ENCODE measurements at places on chromosomes 5 and 9. TPM values are rescaled to one million over a fixed set of nuclear protein-coding genes. Genes with fewer than 3 reads are reported as not detected.

The C9orf153 gene
- total RNA-seq, result 0.09 TPM

The NR5A1 gene
- total RNA-seq, result not detected

The NINJ1 gene
- total RNA-seq, result 30.6 TPM

The ARHGEF28 gene
- total RNA-seq, result 106 TPM

The DNM1 gene
- total RNA-seq, result 2.9 TPM

The ALDH1B1 gene
- total RNA-seq, result 17.8 TPM

The VCP gene
- total RNA-seq, result 770 TPM

The TUSC1 gene
- total RNA-seq, result 7.0 TPM

The ADCY2 gene
- not detected for total RNA-seq

The TMEM8B gene
- 0.09 TPM for total RNA-seq

The MED22 gene
- 13.2 TPM for total RNA-seq

The ABO gene
- total RNA-seq, result not detected

The ARL14EPL gene
- not detected for total RNA-seq

The NEUROG1 gene
- not detected for total RNA-seq

The IRX2 gene
- not detected for total RNA-seq

The DHX29 gene
- total RNA-seq, result 30.7 TPM

The PTPDC1 gene
- total RNA-seq, result 6.1 TPM

The CDK7 gene
- 60.7 TPM for total RNA-seq

The GFI1B gene
- not detected for total RNA-seq

The ADAMTS19 gene
- not detected for total RNA-seq

The EGR1 gene
- total RNA-seq, result 1.5 TPM

The ELOVL7 gene
- total RNA-seq, result under 0.01 TPM

The ECSCR gene
- total RNA-seq, result 217 TPM

The SPATA31A3 gene
- not detected for total RNA-seq

The TRIO gene
- 141 TPM for total RNA-seq

The CNTNAP3 gene
- total RNA-seq, result 60.5 TPM

The CDH9 gene
- not detected for total RNA-seq

The SELENOP gene
- 0.47 TPM for total RNA-seq

The ZCCHC7 gene
- total RNA-seq, result 16.2 TPM

The HSPA4 gene
- 115 TPM for total RNA-seq

The PTGES gene
- 0.09 TPM for total RNA-seq

The RMND5B gene
- total RNA-seq, result 34.5 TPM

The PCDHGA4 gene
- total RNA-seq, result 5.0 TPM

The ADRB2 gene
- total RNA-seq, result 3.2 TPM

The PHF24 gene
- not detected for total RNA-seq

The SPOUT1 gene
- total RNA-seq, result 13.0 TPM

The C9 gene
- total RNA-seq, result not detected

The ADAMTSL2 gene
- total RNA-seq, result 0.75 TPM

The CARTPT gene
- not detected for total RNA-seq

The FRMD3 gene
- total RNA-seq, result 14.8 TPM

The ZMAT2 gene
- 63.3 TPM for total RNA-seq

The TMEM171 gene
- total RNA-seq, result 7.0 TPM

The SHOC1 gene
- under 0.01 TPM for total RNA-seq

The PCDHB10 gene
- 1.0 TPM for total RNA-seq

The IL13 gene
- not detected for total RNA-seq

The ZNF346 gene
- total RNA-seq, result 20.2 TPM

The IL4 gene
- not detected for total RNA-seq

The SLC34A3 gene
- not detected for total RNA-seq

The PCDHA4 gene
- 1.1 TPM for total RNA-seq

The KCNT1 gene
- 0.09 TPM for total RNA-seq

The TLN1 gene
- total RNA-seq, result 441 TPM

Data from endothelial cell of coronary artery (primary cell).